Suppressor macrophage treated with lipopolysaccharide for 1 hour (primary cell): ENCODE measurements at places on chromosomes 7 and 10.
A peak's percentile ranks its signal among the peaks of the same experiment; 100 is the strongest.

GRCh38 chr7:4178916-4179687 lies 503.0 kb upstream of the FOXK1 start:
- DNase-seq, result no peak

DNA sequence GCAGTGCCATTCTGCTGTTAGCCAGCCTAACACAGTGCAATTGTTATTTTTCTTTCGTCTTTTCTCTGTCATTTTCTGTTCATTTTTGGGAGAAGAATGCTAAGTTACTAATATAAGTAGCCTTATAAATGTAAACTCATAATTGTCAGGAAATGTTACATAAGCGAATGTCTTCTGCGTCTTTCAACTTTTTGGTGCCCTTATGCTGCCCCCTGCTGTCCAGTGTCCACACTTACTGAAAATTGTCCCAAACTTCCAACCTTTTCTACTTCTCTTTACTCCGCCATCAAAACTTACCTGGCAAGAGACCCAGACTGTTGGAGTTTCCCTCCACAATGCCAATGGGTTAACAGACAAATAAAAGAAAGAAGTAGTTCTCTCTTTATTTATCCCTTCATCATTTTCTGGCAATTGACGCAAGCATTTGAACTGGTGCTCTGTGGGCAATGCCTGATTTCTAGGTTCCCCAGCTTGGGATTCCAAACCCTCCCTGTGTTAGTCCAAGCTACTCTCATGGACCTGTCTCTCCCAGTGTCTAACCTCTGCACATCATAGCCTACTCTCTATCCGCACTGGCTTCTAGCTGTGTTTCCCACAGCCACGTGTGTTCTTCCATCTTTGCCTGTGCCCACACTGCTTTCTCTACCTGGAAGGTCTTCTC lies 21.0 kb upstream of the EPC1 start:
- DNase-seq, result peak; percentile 77

- no peak for DNase-seq
Measured at GRCh38 chr10:6743291-6743849, 163.3 kb upstream of the PRKCQ start.

- no peak for DNase-seq
Measured at GRCh38 chr10:68832601-68833000, 5.3 kb downstream of the STOX1 start.

DNA sequence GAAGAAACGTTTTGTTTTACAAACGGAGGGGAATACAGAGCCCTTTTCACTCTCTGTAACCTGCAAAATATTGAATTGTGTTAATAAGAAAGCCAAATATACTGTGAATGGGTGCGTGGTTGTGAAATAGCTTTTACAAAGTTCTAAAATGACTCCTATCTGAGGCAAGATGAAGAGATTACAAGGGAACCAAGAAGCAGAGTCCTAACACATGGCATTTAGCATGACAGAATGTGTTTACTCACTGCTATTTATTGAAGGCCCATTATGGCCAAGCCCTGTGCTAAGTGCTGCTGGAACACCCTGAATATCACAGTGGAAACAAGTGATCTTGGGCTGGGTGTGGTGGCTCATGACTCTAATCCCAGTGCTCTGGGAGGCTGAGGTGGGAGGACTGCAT lies 12.9 kb downstream of the JCAD start:
- no peak for DNase-seq
